ENCODE measurements at places on chromosomes 4 and X. TPM values are rescaled to one million over a fixed set of nuclear protein-coding genes. Genes with fewer than 3 reads are reported as not detected.
A peak's percentile ranks its signal among the peaks of the same experiment; 100 is the strongest.

Gene GASK1B
- not detected for total RNA-seq

Gene IL2RG
- 337 TPM for total RNA-seq

Gene CFAP47
- not detected for total RNA-seq

Gene SSX4B
- not detected for total RNA-seq

Gene SATL1
- not detected for total RNA-seq

- no peak for DNase-seq
Observed at GRCh38 chr4:7254736-7255487, 62.6 kb downstream of the SORCS2 start.

DNA sequence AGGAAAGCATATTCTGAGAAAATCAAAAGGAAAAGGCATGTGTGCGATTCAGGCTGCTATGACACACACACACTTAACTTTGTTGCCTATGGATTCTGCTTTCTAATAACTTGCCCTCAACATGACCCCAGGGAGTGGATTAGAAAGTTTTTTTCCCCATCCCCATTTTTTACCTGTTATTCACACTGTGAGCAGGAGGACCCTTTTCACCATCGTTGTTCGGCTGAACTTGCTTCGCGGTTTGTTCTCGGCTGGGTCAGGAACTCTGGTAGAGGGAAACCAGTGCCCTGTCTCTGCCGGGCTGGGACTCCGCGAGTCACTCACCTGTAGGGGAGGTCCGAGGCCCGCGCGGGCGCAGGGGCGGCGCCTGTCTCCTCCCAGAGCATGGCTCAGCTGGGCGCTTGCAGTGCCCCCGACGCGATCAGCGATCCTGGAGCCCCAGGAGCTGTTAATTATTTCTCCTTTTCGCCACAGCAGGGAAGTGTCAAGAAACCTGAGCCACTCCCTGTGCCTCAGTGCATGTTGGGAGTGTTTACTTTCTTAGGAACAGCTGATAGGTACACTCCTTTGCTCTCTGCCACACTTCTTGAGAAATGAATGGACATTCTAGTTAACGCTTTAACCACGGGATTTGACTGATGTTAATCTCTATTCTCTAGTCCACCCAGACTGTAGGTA, at the start of gene RASSF6:
Gene RASSF6 (minus strand): TSS at position 322 of the 678 bp plus-strand sequence. CDS start 8,641 bp downstream, outside the sequence.
- no peak for DNase-seq

GRCh38 chr4:72629540-72629939, 60.5 kb upstream of the ADAMTS3 start:
- no peak for DNase-seq

DNA sequence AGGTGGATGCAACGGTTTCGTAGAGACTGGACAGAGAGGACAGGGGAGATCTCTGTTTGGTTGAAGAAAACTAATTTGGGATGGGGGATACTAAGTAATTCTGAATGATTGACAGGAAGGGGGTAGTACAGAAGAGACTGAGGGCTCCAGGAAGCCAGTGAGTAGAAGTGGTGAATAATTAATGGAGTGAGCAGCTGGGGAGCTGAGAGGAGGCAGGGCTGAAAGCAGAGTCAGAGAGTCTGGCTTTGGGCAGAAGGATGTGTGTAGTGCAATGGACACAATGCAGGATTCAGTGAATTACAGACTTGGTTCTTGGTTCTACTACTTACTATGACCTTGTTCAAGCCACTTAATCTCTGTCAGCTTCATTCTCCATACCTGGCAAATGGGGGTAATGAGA, 161.7 kb downstream of the RBMX2 start:
- no peak for DNase-seq

GRCh38 chrX:69158166-69158980, 6.9 kb downstream of the PJA1 start:
- DNase-seq = peak; percentile 65

GRCh38 chrX:5559386-5559785, 669.3 kb downstream of the NLGN4X start:
- no peak for DNase-seq

GRCh38 chr4:123359449-123360315, 36.9 kb upstream of the SPRY1 start:
- DNase-seq = no peak

- DNase-seq = no peak
Observed at GRCh38 chr4:125243789-125244397, 70.9 kb upstream of the FAT4 start.
